ENCODE measurements at places on chromosomes 16 and 17.

DNA sequence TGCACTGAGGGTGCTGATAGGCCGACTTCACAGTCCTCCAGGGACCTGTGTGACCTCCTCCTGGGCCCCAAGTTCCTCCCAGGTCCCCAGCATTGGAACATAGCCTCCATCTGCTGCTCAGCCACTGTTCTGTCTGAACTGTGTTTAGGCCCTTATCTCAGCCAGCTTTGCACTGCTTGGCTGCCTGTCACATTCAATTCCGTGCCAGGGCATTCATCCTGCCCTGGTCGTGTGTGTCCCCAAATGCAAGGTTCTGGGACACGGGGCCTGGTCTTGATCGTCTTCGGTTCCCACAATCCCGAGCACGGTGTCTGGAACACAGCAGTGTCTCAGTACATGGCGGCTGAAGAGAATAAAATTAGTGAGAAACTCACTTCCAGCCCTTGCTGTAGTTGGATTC, 69.9 kb upstream of the NFAT5 start:
- no peak for DNase-seq

- DNase-seq, result no peak
Measured at GRCh38 chr16:62899737-62900136, 863.5 kb upstream of the CDH8 start.

DNA sequence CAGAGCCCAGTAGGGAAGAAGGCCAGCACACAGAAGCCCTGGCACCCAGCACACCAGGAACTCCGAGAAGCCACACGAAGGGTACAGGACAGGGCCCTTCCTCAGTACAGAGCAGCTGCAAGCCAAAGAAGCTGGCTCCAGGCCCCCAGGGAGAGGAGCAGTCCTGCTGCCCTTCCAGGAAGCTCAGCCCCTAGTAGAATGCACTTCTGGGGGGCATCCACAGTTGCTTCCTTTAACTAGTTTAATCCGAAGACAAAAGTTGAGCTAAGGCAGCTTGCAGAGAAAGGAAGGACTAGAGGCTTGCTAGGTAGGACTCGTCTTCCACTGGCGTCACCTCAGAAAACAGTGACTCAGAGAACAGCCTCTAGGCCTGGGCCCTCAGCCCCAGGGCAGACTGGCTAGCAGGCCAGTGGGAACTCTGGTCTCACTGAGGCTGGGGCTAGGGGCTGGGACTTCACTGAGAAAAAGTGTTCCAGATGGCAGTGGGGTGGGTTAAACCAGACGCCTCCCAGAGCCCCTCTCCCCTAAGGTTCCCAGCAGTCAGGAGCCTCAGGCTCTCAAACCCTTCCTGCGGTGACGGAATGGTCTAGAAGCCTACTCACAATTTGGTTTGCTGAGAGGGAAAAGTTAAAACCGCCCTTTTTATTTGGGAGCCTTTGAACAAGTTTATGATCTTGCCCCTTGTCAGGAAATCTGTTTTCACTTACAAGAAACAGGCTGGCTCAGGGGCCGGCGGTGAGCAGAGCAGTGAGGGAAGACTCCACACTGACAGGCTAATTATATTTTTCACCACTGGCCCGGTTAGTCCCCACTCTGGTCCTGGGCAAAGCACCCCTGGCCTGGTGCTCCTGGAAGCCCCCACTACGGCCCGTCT, 41.4 kb downstream of the ACTG1 start:
- no peak for DNase-seq

- DNase-seq, result no peak
Measured at GRCh38 chr16:17512636-17513220, 42.0 kb upstream of the XYLT1 start.

GRCh38 chr17:37489197-37490001, at the start of gene DUSP14:
Gene DUSP14, plus strand, starts transcription at chr17:37489891. Its CDS starts 22,382 bp downstream, at chr17:37512273.
- DNase-seq, result peak; percentile 84

GRCh38 chr17:50986989-50987660, 121.0 kb upstream of the TOB1 start:
- DNase-seq, result no peak

GRCh38 chr17:63246344-63246743, 199.8 kb downstream of the CYB561 start:
- DNase-seq, result no peak

- DNase-seq, result no peak
Measured at GRCh38 chr17:68457168-68457538, at the start of gene WIPI1. Gene WIPI1, minus strand, starts transcription at chr17:68457496. Its CDS starts 75 bp downstream, at chr17:68457421.

DNA sequence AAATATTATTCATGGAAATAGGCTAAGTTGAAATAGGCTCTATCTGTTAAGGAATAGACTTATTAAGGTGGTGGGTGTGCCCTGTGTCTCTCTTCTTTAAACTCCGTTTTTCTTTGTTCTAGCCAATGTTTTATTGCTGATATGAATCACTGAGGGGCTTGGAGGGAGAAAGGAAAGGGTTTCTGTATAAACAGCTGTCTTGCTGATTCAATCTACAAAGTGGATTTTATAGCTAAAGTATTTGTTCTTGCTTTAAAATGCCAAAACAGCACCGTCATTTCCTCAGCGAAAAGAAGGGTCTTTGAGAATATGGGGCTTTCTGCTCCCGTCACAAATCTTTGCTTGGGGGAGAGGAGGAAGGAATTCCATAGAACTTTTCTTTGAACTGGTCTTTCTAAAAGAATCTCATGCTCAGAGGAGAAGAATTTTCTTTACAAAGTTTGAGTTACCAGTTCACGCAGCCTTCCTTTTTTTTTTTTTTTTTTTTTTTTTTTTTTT, 39.3 kb downstream of the MSI2 start:
- DNase-seq, result no peak

DNA sequence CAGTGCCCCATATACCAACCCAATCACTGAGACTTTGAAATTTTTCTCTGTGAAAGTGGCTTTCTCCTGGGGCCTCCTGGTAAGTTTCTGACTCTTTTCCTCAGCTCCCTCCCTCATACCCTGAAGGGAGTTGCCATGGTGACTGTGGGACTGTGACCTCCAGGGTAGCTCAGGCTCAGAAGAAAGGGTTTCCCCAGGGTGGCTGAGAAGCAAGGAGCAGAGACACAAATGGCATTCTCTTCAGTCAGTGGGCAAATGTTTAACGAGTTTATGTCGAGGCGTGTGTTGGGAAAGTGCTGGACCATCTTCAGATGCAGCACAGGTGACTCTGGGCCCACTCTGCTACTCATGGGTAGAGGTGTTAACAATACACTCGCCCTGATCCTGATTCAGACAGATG, 46.8 kb downstream of the MRPS23 start:
- no peak for DNase-seq

GRCh38 chr16:75087375-75087979, 29.1 kb downstream of the LDHD start:
- peak; percentile 36 for DNase-seq

- no peak for DNase-seq
Measured at GRCh38 chr17:4950746-4951204, at the start of gene ENO3. Gene ENO3, plus strand, starts transcription at chr17:4951119. Its CDS starts 711 bp downstream, at chr17:4951830.

Data from suppressor macrophage (primary cell).